ENCODE measurements at places on chromosomes 2 and 18.

DNA sequence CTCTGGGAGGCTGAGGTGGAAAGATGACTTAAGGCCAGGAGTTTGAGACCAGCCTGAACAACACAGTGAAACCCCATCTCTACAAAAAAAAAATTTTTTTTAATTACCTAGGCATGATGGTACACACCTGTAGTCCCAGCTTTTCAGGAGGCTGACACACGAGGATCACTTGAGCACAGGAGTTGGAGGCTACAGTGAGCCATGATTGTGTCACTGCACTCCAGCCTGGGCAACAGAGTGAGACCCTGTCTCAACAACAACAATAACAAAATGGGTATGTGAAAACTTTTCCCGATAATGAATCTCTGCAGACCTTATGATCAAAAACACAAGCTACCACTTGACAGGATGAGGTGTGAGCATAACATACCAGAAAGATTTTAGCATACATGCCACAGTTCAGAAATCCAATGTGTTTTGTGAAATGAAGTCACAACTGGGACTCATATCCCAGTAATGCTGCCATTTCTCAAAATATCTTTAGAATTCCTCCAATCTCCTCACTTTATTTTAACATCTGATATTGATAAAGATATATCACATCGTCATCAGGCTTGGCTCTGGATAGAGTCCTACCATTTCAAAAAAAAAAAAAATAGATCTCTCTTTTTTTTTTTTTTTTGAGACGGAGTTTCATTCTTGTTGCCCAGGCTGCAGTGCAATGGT lies 74.0 kb upstream of the PELI1 start:
- DNase-seq: no peak

GRCh38 chr2:232959139-232959538 lies 53.9 kb downstream of the NGEF start:
- no peak for DNase-seq

DNA sequence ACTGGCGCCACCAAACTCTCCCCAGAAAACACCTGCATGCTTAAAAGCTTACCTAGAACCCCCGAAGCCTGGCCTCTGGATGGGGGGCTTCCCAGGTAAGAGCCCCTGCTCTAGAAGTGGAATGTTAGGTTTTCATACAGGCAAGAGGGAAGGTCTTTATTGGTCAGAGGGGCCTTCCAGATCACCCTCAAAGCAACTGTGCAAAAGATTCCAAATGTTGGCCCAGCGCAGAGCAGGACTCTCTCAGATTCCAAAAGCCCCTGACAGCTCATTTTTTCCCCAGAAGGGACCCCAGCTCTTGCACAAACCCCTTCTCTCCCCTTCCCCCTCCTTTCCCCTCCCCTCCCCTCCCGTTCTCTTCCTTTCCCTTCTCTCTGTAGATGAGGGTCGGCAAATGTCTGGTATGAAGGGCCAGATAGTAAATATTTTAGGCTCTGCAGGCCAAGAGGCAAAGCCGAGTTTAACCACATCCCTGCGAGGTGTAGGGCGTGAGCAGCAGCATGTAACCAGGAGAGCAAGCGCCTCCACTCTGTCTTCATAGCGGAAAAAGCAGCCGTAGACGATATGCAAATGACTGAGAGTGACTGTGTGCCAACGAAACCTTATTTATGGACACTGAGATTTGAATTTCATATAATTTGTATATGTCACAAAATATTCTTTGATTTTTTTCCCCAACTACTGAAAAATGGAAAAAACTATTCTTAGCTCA lies 116.9 kb downstream of the SMAD7 start:
- DNase-seq: no peak

GRCh38 chr2:137047369-137047768 lies 282.0 kb downstream of the THSD7B start:
- no peak for DNase-seq

- no peak for DNase-seq
These were observed 36.9 kb downstream of the EPC2 start for GRCh38 chr2:148681443-148681842.

DNA sequence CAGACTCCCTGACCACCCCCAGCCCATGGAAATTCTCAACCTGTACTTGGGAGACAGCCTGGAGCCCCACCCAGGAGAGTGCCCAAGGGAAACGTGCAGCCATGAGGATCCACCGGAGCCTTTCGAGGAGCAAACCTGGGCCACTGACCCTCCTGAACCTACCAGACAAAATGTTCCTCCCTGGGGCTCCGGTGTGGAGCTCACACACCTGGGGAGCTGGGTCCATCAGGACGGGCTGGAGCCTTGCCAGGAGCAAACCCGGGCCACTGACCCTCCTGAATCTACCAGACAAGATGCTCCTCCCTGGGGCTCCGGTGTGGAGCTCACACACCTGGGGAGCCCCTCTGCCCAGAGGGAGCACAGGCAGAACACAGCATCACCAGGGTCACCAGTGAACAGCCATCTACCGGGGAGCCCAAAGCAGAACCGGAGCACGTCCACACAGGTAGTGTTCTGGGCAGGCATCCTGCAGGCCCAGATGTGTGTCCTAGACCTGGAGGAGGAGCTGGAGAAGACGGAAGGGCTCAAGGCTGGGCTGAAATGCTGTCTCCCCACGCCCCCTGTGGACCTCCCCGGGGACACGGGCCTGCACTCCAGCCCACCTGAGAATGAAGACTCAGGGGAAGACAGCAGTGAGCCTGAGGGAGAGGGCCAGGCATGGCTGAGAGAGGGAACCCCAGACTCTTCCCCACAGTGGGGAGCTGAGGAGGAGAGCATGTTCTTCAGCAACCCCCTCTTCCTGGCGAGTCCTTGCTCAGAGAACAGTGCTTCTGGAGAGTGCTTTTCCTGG lies 8.9 kb downstream of the PSD4 start:
- no peak for DNase-seq

- DNase-seq: no peak
These were observed 112.1 kb downstream of the FTCDNL1 start for GRCh38 chr2:199738727-199739412.

- DNase-seq: peak; percentile 73
These were observed at the start of gene MALL for GRCh38 chr2:110115291-110116032. MALL (minus strand) TSS chr2:110115822; CDS start chr2:110115792, 30 bp downstream.

DNA sequence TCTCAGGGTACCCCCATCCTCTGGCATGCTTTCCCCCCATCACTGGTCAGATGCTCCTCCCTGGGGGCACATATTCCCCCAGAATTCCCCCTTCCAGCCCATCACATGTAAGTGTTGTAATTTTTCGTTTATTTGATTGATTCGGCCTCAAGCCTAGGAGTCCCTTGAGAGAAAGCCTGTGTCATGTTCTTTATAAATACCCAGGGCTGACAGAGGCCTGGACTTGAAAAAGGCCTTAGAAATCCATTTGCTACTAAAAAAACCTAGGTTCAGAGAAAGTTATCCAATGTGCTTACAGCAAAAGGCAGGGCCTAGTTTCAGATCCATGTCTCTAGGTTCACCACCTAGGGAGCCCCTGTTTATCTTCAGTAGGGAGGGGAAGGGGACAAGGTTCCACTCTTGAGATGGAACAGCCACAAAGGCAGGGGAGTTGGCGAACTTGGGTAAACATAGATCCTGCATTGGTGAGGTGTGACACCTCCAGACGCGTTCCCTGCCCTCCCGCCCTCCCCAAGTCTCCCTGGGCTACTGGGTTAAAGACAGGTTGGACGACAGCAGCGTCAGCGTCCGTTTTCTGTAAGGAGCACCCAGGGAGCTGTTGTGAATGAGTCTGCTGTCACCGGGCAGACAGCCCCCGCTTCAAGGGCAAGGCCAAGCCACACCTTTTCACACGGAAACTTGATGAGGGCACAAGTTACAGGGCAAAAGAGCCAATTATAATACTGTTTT lies 147.8 kb downstream of the EN1 start:
- no peak for DNase-seq

GRCh38 chr2:23734416-23734815 lies 192.5 kb downstream of the ATAD2B start:
- DNase-seq: no peak

DNA sequence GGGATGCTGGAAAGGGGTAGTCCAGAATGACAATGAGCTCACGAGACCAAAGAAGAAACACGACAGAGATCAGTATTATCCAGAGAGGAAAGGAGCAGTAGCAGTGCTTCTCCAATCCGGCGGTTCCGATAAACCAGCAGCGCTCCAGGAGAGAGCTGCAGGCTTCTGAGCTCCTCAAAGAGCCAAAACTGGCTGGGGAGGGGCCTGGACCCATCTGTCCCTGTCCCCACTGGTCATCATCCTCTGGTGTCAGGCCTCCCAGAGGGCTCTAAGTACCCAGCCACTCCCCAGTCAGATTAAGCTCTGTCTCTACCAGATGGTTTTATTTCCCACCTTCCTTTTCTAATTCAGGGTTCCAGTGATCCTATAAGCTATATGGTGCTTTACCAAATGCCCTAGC lies 23.2 kb downstream of the DNAJC27 start:
- DNase-seq: no peak

DNA sequence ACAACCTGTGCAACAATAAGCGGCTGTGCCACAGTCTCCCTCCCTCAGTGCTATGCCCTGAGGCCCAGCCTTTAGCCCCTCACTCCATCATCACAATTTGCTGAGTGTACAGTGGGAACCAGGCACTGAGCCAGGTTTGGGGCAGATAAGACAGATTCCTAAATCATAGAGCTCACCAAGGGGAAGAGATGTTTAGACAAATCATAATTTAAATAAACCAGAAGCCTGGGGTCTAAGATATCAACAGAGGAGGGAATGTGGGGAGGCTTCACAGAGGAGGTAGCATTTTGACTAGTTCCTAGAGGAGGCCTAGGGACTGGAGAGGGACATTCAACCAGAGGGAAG lies 139.3 kb upstream of the EPAS1 start:
- DNase-seq: no peak

DNA sequence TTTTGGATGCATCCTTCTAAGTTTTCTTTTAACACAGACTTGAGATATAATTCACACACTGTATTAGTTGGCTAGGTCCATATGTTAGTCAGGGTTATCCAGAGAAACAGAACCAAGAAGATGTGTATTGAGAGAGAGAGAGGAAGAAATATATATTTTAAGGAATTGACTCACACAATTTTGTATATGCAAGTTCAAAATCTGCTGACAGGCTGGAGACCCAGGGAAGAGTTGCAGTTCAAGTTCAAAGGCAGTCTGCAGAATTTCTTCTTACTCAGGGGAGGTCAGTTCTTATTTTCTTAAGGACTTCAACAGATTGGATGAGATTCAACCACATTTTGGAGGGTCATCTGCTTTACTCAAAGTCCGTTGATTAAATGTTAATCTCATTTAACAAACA lies 23.0 kb upstream of the MRO start:
- DNase-seq: no peak

GRCh38 chr2:227612546-227613271 lies 1.9 kb downstream of the SCYGR3 start:
- DNase-seq: no peak

DNA sequence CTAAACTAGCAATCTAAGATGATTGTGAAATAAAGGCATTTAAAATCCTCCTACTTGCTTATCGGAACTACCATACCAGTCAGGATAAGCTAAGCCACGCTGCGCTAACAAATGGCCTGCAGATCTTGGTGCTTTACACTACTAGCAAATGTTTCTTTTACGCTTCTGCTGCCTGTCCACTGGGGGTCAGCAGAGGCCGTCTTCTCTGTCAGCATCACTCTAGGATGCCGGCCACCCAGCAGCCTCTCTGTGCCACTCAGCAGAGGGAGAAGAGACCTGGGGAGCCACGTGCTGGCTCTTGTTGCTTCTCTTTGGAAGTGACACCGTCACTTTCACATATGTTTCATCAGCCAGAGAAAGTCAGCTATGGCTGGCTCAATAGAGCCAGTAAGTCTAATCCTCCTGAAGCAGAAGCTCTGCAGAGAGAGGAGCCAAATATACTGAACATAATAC lies 36.6 kb downstream of the COPS8 start:
- DNase-seq: peak; percentile 44

- DNase-seq: no peak
These were observed 35.4 kb upstream of the LRP2 start for GRCh38 chr2:169397697-169398096.

- peak; percentile 12 for DNase-seq
These were observed 91.6 kb downstream of the DHRS9 start for GRCh38 chr2:169160926-169161481.

DNA sequence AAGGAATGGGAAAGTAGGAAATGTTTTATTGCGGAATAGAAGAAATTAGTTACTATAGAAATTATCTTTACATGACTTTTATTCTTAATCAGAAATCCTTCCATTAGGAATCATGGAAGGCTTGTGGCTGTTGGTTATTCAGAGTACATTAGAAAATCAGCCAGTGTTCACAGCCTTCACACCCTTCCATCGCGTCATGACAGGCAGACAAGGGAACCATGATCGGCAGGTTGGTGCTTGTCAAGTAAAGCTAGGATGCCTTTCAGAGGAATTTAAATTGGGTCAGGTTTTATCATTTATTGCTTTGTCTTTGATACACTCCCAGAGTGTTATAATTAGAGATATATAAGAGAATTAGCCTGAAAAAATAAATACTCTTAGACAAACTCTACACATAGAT lies 400.6 kb downstream of the THSD7B start:
- no peak for DNase-seq

GRCh38 chr2:233817361-233817911 lies 36.9 kb downstream of the HJURP start:
- no peak for DNase-seq

DNA sequence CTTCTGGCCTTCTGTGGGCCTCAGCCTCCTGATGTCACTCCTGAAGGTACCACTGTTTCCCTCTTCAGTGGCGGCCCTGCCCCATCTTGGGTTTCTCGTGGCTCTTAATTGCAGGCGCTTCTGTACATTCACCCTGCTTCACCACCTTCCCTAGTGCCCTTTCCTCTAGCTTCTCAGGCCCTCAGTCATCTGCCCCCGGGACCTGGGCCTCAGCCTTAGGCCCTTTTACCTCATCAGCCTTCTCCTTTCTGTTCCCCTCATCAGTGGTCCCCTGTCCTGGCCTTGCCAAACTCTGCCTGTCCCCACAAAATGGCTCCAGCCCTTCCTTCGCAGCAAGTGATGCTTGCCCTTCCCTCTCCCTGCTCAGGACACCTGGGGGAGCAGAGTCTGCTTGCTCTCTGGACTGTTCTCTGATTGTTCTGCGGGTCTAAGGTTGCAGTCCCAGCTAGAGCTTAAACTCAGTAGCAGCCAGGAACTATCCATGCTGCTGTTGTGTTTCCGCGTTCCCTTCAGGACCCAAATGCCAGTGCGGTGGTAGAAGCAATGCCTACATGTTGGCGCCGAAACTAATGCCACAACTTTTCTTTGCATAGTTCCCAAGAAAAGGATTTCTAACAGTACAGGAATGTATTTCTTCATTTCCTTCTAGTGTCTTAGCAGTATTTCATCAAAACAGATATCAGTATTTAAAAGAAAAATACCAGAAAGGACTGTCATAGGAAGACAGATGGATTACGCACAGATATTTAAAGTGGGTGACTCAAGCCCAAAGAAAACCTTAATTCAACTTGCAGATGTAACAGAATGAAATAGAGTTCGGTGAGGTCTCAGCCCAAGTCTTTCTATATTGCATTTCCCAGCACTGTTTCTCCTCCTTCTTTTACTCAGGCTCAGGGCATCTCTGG lies 7.5 kb downstream of the ASB1 start:
- DNase-seq: no peak
